ENCODE measurements at places on chromosomes 5 and 9.

GRCh38 chr5:112795944-112796678 lies 58.4 kb downstream of the APC start:
- DNase-seq: no peak

DNA sequence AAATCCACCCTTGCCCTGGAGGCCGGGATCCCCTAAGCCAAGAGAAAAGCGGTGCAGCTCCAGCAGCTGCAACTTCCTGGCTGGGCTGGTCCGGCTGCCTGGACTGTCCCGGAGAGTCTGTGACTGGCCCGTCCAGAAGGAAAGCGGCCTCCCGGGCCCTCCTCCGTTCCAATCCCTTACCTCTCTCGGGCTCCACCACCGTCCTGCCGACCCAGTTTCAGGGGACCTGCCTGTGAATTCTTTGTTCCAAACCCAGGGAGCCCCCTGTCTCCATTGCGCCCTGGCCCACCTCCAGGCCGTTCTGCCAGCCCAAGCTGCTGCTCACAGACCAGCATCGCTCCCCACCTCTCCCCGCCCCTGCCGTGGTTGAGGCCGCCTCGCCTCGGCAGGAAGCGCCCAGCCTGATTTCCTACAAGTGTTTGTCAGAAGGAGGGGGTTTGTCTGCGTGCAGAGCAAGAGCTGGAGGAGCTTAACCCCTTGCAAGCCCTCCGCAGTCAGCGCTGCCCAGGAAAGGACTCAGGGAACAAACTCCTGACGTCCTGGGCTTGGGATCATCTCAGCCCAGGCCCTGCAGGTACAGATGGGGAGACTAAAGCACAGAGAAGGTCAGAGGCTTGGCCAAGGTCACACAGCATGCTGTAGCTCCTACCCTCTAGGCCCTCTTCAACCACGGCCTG lies at the start of gene AKNA:
AKNA (minus strand) TSS at position 303 of the 677 bp plus-strand sequence. CDS start 6,649 bp downstream, outside the sequence.
- peak; percentile 92 for DNase-seq

GRCh38 chr5:159412284-159413046 lies 82.2 kb upstream of the IL12B start:
- DNase-seq: peak; percentile 65

- DNase-seq: no peak
Observed at GRCh38 chr5:154966081-154966841, 25.4 kb downstream of the MRPL22 start.

DNA sequence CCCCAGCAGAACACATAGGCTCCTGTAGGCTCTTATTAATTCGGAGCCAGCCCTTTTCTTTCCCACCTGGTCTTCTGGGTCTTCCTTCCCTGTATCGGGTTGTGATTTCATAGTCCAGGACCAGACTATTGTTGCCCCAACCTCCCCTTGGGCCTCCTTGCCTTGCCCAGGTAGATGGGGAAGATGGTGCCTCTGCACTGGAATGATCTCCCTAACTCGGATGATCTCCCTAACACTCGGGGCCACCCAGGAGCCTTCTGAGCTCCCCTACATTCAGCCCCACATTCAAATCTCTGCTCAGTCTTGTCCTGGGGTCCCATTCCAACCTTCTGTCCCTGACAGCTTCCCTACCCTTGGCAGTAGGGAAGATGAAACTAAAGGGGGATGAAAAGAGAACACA lies 2.7 kb upstream of the IRF1 start:
- no peak for DNase-seq

DNA sequence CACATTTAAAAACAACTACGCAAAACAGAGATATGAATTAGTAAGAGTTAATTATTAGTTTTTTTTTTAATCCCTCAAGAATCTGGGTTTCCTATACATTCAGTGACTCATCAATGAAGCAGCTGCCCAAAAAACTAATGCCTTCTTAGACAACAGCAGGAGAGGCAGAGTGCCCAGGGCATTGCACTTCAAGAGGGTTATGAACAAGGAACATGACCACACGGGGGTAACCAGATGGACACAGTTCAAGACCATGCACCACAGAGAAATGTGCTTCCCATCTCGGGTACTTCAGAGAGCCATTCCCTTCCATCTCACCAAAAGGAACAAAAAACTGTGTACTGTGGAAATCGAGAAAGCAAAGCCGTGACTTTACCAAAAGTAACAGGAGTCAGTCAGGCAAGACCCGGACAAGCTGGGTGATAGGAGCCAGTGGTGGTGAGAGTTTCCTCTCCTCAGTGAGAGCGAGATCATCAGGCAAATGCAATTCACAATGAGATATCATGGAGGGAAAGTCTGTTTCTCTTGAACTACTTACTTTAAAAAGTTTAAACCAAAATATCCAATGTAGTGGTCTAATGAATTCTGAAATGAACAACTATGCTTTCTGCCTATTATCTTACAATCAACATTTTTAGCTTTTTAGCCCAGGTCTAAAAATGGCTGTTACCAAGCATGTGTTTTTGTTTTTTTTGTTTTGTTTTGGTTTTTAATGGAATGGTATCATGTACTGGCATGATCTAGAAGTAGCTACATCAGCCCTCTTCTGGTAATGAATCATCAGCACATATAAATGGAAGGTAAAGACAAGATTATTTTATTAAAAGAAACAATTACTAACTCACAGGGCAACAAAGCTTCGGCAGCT lies 192.1 kb downstream of the TSSK1B start:
- no peak for DNase-seq

GRCh38 chr9:5563417-5563815 lies 53.1 kb downstream of the PDCD1LG2 start:
- no peak for DNase-seq

- peak; percentile 63 for DNase-seq
Observed at GRCh38 chr5:112878760-112879159, 17.7 kb downstream of the SRP19 start.

DNA sequence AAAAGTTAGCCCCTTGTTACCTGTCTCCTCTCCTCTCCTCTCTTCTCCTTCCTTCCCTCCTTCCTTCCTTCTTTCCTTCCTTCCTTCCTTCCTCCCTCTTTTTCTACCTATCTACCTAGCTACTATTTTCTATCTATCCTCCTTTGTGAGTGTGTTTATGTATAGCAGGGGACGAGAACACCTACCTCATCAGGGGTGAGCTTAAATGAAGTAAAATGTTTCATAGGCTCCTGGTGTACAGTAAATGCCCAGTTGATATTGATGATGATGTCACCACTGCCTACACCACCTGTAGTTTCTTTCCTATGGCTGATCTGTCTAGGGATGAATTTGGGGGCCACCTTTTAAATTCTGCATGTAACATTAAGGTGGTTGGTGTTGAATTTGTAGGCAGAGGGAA lies 4.3 kb downstream of the SPIN1 start:
- no peak for DNase-seq

GRCh38 chr5:15286650-15287049 lies 213.3 kb upstream of the FBXL7 start:
- DNase-seq: no peak

- no peak for DNase-seq
Observed at GRCh38 chr5:463301-463700, 20.3 kb downstream of the EXOC3 start.

DNA sequence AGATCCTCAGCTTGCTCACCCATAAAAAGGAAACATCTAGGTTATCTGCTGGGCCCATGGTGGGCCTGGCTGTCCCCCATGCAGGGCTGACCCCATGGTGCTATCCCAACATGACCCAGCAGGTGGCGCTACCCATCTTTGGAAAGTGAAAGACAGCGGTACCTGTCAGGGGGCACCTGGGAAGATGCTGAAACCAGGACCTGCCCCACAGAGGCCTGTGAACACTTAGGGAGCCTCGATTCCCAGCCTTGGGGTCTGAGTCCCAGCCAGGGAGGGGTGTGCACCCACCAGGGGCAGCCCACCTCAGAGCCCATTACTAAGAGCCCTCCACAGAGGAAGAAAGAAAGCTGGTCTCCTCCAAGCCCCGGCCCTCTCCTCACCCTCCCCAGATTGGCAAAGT lies 46.6 kb upstream of the IPPK start:
- DNase-seq: peak; percentile 80

DNA sequence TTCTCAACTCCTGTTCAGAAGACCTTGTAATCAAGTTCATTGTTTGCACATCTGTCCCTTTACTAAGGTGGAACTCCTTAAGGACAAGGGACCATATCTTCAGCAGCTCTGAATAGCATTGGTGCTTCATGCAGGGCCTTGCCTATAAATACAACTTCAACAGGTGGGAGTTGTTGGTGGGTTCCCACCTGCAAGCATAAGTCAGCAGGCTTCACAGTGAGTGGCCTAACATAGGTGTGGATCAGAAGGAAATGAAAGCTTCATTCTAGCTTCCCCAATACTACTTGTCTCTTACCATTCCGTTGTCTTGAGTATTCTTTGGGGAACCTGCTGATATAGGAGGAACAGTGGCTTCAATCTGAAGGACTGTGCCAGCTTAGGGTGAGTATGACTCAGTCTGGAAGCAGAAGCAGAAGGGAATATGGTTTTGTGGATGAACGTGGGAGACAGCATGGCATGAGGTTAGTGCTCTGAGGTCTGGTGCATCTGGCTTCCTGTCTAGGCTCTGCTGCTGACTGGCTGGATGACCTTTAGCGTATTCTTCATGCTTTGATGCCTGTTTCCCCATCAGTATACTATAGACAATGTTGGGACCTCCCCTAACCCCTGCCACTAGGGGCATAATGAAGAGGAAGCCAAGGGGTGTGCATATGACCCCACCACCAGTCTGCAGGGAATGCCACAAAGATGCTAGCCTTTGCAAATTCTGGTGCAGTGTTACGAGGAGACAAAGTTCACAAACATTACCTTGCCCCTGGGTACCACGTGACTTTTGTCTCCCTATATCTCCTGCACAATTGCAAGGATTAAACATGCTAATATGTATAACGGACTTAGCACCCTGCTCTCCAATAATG lies 192.3 kb downstream of the PALM2AKAP2 start:
- no peak for DNase-seq

DNA sequence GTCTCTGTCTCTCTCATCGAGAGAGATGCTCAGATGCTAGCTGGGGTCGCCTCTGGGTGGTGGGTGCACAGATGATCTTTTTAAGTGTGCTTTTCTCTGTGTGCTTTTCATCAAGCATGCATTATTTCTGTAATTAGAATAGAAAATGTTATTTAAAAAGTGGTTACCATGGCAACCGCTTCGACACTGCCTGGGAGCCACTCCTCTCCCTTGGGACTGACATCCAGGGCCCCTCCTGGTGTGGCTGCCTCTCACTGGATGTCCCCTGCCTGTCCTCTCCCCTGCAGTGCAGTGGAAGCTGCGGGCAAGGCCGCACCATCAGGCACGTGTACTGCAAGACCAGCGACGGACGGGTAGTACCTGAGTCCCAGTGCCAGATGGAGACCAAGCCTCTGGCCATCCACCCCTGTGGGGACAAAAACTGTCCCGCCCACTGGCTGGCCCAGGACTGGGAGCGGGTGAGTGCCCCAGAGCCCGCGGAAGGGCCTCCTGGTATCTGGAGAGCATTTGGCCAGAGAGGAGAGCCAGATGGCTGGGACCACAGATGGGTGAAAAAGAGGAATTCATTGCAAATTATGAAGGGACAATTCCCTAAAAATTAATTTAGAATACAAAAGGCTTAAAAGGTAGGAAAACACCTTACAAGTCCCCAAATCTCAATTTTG lies 34.7 kb downstream of the ADAMTSL2 start:
- DNase-seq: no peak

DNA sequence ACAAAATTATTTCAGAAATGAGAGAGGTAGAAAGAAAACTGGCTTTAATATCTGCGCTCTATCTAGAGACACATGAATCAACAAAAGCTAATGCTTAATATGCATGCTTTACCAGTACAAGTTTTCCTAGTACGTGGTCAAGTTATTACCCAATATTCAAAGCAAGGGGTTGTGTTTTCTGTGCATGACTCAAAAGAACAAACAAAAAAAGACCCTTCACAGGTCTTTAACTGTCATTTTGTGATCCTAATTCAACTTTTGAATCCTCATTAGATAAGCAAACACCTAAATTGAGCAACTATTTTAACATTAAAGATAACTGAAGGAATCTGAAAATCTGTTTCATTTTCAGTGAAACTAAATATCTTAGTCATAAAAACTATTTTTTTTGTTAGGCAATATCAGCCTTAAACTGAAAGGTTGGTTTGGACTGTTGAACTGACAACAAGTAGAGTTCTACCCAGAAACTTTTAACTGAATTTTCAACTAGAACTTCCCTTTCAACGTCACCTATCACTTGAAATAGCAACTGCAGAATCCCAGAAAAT lies 12.5 kb downstream of the ST8SIA4 start:
- DNase-seq: no peak

Measured in CD4-positive, alpha-beta T cell treated with Interleukin-6 for 4 hours (primary cell).